AG10803 (cell line): ENCODE measurements at places on chromosomes 6 and 20.

GRCh38 chr20:19502169-19502568 is 255.9 kb upstream of the RIN2 start:
- DNase-seq, result no peak

DNA sequence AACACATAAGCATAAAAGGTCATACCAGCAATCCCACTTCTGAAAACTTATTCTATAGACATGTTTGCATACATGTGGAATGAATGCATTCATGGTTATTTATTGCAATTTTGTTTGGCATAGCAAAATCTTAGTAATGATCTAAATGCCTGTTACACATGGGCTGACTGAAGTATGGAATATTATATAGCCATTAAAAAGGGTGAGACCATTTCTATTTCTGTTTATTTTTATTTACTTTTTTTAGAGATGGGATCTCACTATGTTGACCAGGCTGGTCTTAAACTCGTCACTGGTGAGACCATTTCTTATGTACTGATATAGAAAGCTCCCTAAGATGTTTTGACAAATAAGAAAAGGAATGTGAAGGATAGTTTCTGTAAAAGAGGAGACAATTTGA is 14.3 kb upstream of the SCRT2 start:
- no peak for DNase-seq

DNA sequence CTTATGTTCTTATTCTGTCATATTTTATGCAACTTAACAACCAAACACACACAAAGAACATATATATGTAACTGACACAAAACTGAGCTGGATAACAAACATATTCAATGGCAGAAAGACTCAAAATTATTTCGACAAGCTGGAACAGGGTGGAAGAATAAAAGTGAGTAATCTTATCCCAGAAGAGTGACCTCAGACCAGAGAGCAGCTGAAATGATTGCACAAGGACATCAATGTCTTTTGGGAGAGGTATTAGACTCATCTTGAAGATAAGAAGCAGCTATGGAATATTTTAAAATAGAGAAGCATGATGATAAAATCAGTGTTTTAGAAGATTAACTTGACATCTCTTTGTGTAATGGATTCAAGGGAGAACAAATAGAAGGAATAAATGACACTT is 191.6 kb upstream of the PRDM1 start:
- DNase-seq, result no peak

- no peak for DNase-seq
Observed at GRCh38 chr20:63258781-63259180, 4.5 kb upstream of the NKAIN4 start.

DNA sequence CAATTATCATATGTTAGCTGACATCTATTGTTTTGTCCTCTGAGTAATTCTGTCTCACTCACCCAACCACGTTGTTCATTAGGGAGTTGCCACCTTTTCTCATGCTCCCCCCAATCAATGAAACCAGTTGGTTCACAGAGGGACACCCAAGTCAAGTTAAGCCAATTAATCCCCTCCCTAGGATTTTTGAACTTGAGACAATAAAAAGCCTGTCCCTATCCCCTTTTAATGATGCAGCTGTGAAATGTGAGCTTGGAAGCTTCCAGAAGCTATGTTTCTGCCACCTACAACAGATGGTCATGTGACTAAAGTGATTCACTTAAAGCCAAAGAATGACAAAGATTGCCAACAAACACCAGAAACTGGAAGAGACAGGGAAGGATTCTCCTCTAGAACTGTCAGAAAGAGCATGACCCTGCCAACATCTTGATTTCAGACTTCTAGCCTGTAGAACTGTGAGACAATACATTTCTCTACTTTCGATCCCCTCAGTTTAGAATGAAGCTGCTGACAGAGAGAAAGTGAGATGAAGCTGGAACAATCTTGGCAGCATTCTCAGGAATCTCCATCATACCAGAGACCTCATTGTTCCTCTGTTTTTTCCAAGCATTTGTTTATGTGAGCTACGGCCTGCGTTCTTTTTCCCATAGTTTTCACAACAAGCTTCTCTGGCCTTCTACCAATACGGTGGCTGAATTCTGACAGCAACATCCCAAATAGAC is 57.8 kb upstream of the TPD52L1 start:
- DNase-seq, result peak; percentile 88

DNA sequence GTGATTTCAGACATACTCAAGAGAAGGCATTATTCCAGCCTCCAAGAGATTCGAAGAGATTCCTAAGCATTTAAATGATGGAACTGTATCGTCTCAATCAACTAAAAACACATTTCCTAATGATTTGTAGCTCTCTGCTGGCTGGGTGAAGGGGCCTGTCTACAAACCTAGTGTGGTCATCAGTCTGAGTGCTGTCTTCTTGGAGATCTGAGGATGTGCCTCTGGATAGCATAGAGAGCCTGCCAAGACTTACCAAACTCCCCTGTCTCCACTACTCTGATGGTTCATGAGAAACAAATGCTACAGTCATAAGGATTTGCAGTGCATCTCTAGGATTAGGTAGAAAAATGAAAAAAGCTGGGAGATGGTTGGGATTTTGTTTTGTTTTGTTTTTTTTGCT is 176.9 kb upstream of the CITED2 start:
- DNase-seq, result no peak

- no peak for DNase-seq
Observed at GRCh38 chr6:14767226-14767625, 478.6 kb upstream of the JARID2 start.

GRCh38 chr6:7819431-7820015 is 91.1 kb downstream of the TXNDC5 start:
- peak; percentile 76 for DNase-seq

- DNase-seq, result peak; percentile 41
Observed at GRCh38 chr6:56381801-56382251, 134.4 kb upstream of the COL21A1 start.

DNA sequence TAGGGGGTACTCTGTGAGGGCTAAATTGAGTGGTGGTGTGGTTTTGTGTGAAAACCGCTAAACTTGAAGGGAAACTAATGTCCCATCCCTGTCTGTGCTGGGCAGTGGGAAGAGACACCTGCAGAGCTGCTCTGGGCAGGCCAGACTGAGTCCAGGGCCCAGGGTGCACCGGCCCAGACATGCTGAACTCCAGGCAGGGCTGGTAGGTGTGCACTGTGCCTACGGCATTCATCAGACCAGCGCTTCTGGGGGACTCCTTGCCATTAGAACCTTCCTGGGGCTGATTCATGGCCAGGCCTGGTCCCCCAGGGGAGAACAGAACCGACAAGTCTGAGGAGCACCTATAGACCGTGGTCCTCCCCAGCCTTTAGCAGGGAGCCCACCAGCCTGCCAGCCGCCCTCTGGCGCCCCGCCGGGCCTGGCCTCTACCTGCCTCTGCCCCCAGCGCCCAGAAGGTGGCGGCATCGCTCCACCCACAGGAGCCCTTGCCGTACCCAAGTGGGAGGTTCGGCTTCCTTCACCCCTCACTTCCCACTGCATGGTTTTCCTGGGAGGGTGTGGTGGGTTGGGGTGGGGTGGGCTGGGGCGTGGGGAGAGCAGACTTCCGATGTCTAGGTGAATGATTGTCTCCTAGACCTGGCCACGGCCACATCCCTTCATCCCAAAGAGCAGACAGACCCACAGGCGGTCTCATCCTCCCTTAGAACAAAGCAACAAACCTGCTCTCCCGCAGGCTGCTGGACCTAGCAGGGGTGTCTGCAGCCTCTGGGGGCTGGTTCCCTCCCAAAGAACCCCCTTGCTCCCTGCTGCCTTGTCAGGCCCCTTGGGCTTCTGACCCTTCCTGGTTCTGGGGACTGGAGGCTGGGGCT is 15.5 kb downstream of the CCDC167 start:
- DNase-seq, result peak; percentile 21

GRCh38 chr20:46695892-46696291 is 6.6 kb upstream of the TP53RK start:
- DNase-seq, result peak; percentile 91

DNA sequence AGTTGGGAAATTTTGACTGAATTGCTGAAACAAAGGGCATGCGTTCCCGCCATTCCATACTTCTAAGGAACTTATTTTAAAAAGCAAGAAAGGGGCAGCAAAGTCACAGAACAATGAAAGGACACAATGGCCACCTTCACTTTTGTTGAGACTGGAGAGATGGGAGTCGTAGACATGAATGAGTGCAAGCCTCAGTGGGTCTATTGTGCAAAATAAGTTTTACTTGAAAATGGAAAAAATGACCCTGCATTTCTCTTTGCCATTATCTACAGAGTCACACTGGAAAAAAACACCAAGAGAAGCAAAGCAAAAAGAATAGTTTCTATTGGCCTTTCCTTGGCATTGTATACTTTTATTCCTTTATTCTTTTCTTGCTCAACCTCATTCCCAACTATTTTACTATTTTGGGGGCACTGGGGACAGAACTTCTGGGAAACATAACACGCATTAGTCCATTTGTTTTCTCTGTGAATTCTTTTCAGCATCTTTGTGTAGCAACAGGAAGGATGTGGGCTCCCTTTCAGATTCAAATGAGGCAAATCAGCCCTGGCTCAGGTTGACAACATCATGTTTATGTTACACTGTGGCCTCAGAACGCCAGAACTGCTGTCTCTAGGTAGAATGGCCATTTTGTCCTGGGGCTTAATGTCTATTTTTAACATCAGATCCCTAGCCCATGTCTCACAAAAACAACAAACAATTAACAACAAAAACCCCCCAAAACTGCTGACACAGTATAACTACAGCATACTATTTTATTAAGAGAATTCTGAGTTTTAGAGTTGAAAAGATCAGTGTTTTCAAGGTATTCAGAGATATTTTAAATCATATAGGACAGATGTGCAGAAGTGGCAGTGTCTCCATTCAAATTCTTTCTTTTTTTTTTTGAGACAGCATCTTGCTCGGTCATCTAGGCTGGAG is 122.2 kb downstream of the FYN start:
- DNase-seq, result peak; percentile 34

DNA sequence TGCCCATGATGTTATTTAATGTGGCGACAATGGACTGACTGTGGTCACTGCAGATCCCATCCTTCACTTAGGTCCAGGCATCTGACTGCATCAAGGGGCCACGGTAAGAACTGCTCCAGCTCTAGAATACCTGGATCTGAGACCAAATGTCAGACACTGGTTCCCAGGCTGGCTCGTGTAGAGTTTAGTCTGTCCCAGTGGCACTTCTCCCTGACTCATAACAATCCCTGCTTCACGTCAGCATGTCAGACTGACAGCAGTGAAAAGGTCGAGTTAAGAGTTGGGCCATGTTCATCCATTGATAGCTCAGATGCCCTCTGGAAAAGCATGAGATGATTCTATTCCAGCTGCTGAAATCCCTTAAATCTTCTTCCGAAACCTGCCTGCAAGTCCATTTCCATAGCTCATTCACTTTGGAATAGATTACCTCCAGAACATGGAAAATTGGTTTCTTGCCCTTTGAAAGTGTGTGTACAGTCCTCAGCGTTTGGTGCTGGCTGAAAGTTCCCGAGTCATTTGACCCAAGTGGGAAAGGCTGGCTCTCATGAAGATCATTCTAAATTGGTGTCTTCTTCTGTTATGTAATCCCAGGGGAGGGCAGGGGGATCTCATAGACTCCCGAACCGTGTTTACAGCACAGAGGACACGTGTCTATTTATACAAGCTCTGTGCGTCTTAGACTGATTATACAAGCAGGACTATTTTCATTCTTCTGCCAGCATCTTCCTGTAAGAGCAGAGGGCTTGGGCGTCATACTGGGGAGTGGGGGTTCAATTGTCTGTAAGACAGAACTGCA is 160.8 kb downstream of the ZDHHC14 start:
- no peak for DNase-seq

- DNase-seq, result peak; percentile 16
Observed at GRCh38 chr20:24842918-24843715, 106.0 kb upstream of the CST7 start.

- DNase-seq, result no peak
Observed at GRCh38 chr20:61902221-61902869, 163.3 kb downstream of the TAF4 start.

- DNase-seq, result no peak
Observed at GRCh38 chr6:46422619-46423018, 68.6 kb downstream of the RCAN2 start.

- peak; percentile 81 for DNase-seq
Observed at GRCh38 chr20:8094850-8095249, 37.2 kb upstream of the PLCB1 start.

- no peak for DNase-seq
Observed at GRCh38 chr6:4682431-4683097, 93.6 kb upstream of the CDYL start.

GRCh38 chr6:117924690-117925089 is 17.6 kb downstream of the SLC35F1 start:
- no peak for DNase-seq

GRCh38 chr6:63716169-63716568 is 80.6 kb downstream of the PHF3 start:
- no peak for DNase-seq

DNA sequence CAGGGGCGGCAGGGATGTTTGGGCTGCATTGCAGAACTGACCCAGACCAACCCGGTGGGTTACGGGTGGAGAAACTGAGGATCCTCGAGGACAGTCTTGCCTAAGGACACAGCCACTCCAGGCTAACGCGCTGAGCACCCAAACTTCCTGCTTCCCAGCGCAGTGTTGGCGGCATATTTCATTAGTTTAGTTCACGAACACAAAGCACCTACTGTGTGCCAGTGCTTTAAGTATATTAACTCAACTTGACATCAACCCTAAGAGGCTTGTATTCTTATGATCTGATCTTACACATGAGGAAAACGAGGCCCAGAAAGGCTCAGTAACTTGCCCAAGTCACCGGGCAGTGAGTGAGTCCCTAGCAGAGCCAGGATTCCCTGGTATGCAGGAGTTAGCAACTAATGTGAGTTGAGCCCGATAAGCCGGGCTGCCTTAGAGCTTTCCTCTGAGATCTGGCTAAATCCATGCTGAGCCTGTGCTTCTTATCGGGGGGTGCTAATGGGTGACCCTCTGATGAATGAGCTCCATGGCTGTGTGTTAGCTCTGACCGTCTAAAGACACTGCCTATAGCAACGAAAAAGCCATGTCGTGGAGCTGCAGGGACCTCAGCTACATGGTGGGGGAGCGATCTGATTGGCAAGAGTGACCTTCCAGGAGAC is 92.7 kb downstream of the CD40 start:
- no peak for DNase-seq

DNA sequence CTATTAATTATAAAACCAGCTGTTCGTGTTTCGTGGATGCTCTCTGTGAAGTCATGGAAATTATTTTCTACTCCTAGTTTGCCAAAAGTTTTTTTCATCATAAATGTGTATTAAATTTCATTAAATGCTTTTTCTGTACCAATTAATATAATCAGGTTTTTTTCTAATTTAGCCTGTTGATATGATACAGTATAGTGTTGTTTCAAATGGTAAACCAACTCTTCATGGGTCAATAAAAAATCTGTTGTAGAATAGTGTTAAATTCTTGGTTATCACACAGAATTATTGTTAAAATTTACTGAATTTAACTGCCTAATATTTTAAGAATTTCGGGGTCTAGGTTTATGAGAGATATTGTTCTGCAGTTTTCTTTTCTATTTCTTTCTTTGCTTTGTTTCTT is 505.9 kb upstream of the MANEA start:
- DNase-seq, result no peak

GRCh38 chr6:133559926-133560325 is 318.8 kb downstream of the EYA4 start:
- DNase-seq, result no peak

- no peak for DNase-seq
Observed at GRCh38 chr6:42086046-42087035, 36.0 kb downstream of the TAF8 start.

GRCh38 chr20:15378151-15378550 is 1040.7 kb upstream of the FLRT3 start:
- no peak for DNase-seq

GRCh38 chr6:37085198-37085597 is 79.7 kb downstream of the FGD2 start:
- DNase-seq, result no peak
